ENCODE measurements at places on chromosomes 12 and 14.

DNA sequence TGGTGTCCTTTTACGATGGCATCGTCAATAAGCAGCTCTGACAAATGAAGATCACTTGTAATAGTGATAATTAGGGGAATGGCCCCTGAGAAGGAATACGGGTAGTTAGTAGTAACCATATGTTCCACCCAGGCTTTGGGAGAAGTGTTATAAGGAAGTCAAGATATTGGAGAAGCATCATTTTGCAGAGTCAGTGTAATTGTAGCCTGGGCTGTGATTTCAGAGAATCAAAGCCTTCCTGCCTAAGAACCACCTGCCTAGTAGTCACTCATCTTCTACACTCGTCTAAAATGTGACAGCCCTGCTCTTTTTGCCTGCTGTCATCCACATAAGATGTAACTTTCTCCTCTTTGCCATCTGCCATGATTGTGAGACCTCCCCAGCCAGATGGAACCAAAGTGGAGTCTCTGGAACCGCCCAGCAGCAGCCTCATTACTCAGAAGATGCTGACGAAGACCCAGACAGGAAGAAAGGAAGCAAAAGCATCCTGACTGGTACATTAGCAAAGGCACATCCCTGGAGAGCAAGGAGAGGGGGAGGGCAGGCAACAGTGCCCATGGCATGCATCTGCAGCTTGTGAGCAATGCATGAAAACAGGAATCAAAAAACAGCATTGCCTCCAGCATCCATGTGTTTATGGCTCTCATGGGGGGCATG is 12.6 kb upstream of the EDDM3A start:
- DNase-seq, result no peak

GRCh38 chr12:11240348-11240930 is 29.1 kb downstream of the PRB3 start:
- no peak for DNase-seq

DNA sequence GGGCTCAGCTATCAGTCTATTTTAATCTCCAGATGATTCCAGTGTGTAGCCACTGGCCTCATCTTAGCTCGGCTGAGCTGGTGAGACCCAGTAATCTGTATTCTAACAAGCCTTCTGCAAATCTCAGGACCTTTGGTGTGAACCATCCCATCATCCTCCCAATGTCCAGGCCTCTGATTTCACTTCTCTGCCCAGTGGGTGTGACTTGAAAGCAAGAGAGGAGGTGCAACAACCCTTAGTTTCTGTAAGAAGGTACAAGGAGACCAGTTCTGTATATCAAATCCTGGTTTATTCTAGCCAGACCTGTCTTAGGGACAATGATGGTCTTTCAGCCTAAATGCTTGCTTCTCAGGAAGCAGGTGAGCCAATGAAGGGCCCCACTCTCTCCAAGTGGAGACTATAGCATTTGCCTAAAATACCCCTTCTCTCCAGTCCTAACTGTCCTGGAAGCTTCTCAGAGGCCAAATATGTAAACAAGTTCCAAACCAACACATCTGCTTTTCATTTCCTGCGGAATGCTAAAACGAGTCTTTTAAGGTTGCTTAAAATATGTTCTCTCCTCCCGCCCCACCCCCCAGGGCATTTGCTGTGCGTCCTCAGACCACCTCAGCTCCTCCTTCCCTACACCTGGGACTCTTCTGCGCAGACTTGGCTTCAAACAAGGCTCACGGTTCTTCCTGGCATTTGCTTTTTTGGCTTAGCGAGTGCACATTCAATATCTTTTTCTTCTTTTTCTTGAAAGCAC is 78.4 kb upstream of the FUT8 start:
- DNase-seq, result no peak

DNA sequence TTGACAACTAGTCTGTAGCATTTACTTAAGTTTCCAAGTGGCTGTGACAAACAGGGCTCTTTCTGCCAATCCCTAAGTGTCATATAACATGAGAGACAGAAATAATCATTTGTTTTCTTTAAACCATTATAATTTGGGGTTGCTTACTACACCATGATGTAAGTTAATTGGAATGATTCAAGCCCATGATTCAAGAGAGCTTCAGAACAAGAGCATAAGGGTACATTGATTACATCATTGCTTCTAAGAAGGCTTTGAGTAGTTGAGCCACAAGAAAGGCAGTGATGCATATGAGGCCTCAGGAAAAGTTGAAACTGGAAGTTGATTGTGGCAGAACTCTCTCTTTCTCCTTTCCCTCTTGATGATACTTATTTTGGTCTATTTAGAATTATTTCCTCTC is 444.0 kb downstream of the CCER1 start:
- no peak for DNase-seq

- no peak for DNase-seq
Observed at GRCh38 chr14:99512571-99513182, 31.5 kb downstream of the CCNK start.

DNA sequence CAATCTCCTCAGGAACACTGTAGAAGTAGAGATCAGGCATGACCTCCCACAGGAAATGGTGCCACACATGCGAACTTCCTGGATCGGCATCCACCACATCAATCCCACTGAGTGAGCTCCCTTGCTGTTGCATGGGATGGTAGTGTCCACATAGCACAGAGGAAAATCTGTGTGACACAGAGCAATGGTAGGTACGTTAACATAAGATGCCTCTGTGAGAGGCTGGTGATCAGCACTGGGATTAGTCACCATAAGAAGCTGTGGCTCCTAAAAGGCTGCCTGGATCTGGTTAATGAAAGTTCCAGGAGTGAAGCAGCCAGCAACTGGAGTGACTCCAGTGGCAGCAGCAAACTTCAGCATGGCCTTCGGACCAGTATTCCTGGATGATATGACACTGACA is 21.8 kb downstream of the WDHD1 start:
- DNase-seq, result no peak

DNA sequence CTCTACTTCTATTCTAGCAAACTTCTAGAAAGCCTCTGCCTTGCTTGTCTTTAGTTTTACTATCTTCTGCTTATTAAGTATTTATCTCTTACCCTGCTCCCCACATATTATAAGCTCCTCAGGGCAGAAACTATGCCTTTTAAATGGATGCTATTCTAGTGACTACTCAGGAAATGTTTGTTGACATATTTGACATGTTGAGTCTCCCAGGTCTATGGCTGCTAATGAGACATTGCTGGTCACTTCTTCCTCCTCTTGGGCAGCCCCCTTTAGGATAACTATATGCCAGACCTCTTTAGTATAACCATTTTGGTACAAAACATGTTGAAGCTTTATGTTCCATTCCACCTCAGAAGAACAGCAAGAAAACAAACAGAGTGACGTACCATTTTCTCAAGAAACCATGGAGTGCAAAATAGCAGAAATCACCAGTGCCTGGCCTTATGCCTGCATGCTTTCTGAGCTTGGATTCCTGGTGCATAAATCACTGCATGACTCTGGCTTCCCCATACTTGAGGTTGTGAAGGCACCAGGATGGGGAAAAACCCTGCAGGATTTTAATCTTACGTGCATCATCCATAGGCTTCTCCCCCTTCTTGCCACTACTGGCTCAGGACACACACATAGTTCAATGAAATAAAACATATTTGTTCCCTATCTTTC is 202.6 kb downstream of the TMX1 start:
- DNase-seq, result no peak

DNA sequence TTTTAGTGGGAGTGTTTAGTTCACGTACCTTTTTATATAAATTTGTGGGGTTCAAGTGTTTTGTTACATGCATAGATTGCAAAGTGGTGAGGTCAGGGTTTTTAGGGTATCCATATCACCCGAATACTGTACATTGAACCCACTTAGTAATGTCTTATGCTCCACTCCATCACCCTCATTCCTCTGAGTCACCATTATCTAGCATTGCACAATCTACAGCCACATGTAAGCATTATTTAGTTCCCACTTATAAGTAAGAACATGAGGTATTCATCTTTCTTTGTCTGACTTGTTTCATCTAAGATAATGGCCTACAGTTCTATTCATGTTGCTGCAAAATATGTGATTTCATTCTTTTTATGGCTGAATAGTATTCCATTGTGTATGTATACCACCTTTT is 583.7 kb upstream of the LRFN5 start:
- no peak for DNase-seq

DNA sequence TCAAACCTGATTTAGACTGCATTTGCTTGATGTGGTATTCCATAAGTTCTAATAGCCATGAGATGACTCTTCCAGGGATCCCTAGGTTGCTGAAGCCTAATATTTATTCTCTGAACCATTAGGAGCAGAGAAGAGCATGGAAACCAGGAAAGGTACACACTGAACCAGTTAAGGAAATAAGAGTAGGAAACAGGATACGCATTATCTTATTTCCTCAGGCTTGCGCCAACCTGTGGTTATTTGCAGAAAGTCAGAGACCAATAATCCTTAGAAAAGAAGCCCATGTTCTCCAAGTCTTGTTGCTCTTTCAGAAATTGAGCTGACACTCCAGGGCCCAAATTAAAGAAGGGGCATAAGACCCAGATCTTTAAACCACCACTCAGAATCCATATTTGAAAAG is 41.8 kb upstream of the SMUG1 start:
- DNase-seq, result no peak
